Activated CD4-positive, alpha-beta T cell treated with anti-CD3 and anti-CD28 coated beads, Interleukin-2, amount 50 U/mL, for 24 hours (primary cell): ENCODE measurements at places on chromosomes 5 and 9.
A peak's percentile ranks its signal among the peaks of the same experiment; 100 is the strongest.

- no peak for DNase-seq
Observed at GRCh38 chr9:99762470-99762869, 59.2 kb upstream of the NR4A3 start.

- no peak for DNase-seq
Observed at GRCh38 chr9:133306242-133307204, 29.5 kb downstream of the SURF6 start.

- no peak for DNase-seq
Observed at GRCh38 chr9:97786341-97786740, 66.7 kb upstream of the FOXE1 start.

- no peak for DNase-seq
Observed at GRCh38 chr9:131545786-131546335, 538 bp downstream of the PRRT1B start.

DNA sequence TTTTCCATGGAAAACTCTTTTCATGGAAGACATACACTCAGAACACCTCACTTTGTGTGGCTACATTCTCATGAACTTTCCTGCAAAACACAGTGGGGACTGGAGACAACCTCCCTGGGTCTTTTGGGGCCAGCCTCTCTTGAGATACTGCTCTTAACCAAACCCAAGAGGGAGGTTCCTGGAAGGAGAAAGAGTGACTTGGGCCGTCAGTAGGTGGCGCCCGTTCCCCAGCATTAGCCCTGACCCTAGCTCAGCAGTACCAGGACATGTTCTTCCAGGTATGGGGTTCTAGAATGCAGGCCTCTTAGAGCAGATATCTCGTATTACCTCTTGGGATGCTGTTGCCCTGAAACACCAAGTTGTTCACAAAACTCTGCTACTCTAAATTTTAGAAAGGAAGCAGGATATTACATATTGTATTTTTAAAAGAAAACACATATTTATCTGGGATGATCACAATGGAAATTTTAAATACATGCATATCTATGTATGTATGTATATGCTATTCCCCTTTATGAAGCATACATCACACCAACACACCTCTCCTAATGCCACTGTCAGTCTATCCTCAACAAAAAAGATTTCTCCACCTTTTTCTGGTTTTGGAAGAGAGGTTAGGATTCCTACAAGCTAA is 15.8 kb upstream of the GLIS3 start:
- peak; percentile 59 for DNase-seq

DNA sequence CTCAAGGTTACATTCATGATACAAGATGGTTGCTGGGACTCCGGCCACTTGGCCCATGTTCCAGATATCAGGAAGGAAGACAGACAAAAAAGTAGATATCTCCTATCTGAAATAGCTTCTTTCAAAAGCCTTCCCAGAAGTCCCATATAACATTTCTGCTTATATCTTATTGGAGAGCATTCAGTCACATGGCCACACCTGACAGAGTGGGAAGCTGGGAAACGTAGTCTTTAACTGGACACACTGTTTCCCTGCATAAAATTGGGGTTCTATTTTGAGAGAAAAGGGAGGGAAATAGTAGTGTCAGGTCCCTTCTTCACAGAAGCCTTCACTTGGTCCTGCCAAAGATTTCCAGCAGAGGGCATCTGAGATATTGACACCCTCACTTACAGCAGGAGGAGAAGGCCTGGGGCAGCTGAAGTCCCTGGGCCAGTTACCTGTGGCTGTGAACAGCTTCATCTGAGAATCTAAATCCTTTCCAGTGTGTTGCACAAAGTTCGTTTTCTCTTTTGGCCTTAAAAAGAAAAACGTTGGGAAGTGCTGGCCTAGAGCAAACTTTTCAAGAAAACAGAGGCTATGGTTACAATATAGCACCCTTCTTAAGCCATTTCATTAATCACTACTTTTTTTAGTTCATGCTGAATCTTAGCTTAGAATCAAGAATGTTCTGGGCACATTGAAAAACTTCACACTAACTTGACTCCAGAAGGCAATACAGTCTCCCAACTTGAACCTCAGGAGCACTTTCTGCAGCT is 33.5 kb downstream of the SPEF2 start:
- DNase-seq = no peak

GRCh38 chr9:70110194-70111041 is 66.8 kb downstream of the MAMDC2 start:
- DNase-seq = no peak

GRCh38 chr5:172870715-172871461 is 36.8 kb downstream of the ERGIC1 start:
- no peak for DNase-seq

- DNase-seq = no peak
Observed at GRCh38 chr5:16609412-16609811, 7.4 kb downstream of the RETREG1 start.

DNA sequence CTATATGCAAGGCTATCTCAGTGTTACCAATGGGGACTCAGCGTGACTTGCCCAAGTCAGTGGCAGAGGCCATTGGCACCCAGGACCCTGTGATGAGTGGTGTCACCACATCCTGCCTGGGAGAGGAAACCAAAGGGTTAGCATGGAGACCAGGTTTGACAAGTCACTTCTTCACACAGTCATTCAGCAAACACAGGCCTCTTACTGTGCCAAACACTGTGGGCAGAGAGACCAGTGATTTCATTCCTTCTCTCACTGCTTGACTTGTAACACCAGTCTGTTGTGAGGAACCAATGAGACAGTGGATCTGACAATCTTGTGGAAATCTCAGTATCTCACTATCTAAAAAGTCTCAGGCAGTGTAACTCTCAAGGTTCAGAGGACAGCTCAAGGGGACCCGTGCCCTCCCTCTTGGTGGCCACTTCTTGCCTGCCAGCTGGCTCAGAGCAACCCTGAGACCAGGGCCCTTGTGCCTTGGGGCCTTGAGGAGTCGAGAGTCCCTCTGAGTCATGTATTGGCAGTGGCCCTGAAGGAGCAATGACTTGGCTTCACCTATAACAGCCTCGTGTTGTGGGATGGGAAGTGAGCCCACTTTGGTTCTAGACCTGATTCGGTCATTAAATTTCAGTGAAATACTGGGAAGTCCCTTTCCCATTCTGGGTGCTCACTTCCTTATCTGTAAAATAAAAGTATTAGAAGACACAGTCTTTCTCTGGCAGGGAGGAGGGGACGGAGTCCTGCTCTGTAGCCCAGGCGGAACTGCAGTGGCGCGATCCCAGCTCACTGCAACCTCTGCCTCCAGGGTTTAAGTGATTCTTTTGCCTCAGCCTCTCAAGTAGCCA is 1.6 kb downstream of the FABP6 start:
- no peak for DNase-seq

GRCh38 chr5:497090-497700 is 27.1 kb downstream of the SLC9A3 start:
- DNase-seq = no peak

- DNase-seq = no peak
Observed at GRCh38 chr9:137963525-137963924, 85.9 kb downstream of the CACNA1B start.

DNA sequence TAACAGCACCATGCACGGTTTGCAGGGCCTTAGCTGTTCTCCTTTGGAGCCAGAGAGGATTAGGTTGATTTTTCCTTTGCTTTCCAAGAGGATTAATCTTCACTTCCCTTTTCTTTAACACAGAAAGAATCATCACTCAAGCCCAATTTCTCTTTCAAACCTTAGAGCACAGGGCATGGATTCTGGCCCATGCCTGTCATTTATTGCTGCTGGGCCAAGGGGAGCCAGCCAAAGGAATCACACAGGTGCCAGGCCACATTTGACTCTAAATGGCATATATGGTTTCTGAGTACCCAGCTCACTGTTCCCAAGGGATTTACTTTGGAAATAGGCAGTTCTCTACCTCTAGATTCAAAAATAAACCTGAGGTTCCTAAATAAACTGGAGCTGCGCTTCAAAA is 58.3 kb downstream of the FBXL7 start:
- no peak for DNase-seq

- DNase-seq = no peak
Observed at GRCh38 chr9:127452691-127453090, 1.4 kb downstream of the LRSAM1 start.

- DNase-seq = no peak
Observed at GRCh38 chr9:116352958-116353357, 199.4 kb downstream of the PAPPA start.

GRCh38 chr5:167296661-167297060 is 994.8 kb upstream of the WWC1 start:
- DNase-seq = no peak

DNA sequence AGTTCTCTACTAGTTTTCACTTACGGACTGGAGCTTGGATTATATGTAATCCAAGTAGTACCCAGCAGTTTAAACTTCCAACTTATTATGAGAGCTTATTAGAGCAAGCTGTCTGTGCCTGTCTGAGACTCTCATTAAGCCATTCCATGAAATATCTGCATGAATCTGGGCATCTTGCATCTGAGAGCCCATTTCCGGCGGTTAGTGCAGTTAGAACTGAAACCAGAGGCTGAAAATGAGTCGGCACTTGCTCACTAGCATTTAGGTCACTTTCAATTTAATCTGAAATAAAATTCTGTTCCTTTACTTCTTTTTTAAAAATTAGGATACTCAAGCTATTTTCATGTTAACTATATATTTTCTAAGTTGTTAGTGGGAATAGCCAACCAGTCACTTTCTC is 102.2 kb downstream of the MEGF10 start:
- DNase-seq = no peak

- no peak for DNase-seq
Observed at GRCh38 chr5:44486591-44486990, 97.4 kb upstream of the FGF10 start.

DNA sequence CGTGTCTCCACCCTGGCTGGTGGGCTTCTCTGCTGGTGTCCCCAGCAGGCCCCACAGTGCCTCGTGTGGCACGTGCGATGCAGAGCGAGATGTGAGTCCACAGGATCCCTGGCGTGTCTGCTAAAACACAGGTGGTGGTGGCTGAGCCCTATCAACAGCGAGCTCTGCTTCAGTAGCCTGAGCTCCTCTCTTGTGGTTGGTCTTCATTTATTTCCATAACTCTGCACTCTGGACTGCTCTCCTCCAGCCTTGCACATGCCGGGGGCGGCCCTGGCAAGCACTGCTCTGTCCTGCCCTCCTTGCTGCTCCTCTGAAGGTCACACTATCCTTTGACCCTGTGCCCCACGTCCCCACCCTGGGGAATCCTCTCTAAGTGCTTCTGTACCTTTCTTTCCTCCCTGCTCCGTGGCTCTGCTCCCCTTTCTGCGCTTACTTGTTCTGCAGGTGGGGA is 59.2 kb downstream of the NSUN2 start:
- DNase-seq = no peak

GRCh38 chr5:14809369-14810155 is 62.0 kb downstream of the ANKH start:
- peak; percentile 33 for DNase-seq

GRCh38 chr9:14283276-14283675 is 30.7 kb downstream of the NFIB start:
- DNase-seq = no peak

DNA sequence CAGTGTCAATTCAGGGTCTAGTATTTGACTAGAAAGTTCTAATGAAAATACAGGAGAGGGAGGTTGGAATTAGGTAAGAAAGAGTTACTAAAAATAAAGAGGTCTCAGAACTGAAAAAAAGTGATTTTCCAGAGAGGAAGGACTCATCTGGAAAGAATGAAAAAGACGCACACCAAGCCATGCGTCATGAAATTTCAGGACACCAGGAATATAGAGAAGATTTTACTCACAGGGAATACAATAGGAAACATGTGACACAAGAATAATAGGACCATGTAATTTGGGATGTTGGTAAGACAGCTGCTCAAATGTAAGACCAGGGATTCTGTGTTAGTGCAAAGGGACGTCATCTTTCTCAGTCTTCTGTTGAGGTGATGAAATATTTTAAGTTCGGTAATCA is 224.7 kb downstream of the GDNF start:
- DNase-seq = no peak

DNA sequence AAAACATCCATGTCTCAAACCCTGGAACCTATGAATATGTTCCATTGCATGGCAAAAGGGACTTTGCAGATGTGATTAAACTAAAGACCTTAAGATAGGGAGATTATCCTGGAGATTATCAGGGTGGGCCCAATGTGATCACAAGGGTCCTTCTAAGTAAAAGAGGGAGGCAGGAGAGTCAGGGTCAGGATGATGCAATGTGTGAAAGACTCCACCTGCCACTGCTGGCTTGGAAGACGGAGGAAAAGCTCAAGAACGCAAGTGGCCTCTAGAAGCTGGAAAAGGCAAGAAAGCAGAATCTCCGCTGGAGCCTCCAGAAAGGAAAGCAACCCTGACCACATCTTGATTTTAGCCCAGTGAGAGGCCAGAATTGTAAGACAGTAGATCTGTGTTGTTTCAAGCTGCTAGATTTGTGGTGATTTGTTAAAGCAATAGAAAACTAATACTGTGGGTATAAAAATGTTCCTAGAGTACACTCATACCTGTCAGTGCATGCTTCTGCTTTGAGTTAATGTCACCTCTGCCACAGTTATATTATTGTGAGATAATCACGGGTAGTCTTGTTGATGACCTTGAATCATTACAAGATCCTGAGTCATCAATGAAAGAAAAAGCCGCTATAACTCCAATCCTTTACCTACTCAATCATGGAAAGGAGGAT is 93.5 kb upstream of the TNPO1 start:
- no peak for DNase-seq

DNA sequence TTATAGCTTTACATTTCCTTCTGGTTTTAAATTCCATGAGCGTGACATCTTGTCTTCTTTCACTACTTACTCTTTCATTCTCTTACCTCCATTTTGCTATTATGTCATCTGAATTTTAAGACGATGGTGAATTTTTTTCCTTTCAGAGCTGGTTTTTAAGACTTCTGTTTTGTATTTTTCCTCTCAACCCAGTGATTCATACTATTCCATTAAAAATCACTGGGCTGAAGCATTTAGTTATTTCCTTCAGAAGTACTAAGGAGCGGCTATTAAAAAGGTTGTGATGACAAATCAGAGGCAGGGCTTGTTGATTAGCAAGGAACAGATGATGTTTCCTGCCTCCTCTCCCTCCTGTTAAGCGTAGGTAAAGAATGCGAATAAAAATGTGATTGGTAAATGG is 16.5 kb downstream of the AGXT2 start:
- no peak for DNase-seq

- no peak for DNase-seq
Observed at GRCh38 chr5:154815025-154815424, 35.4 kb downstream of the FAXDC2 start.

- DNase-seq = no peak
Observed at GRCh38 chr9:34986540-34987047, 3.0 kb upstream of the DNAJB5 start.

- peak; percentile 49 for DNase-seq
Observed at GRCh38 chr5:180831139-180832093, 28.8 kb upstream of the MGAT1 start.

DNA sequence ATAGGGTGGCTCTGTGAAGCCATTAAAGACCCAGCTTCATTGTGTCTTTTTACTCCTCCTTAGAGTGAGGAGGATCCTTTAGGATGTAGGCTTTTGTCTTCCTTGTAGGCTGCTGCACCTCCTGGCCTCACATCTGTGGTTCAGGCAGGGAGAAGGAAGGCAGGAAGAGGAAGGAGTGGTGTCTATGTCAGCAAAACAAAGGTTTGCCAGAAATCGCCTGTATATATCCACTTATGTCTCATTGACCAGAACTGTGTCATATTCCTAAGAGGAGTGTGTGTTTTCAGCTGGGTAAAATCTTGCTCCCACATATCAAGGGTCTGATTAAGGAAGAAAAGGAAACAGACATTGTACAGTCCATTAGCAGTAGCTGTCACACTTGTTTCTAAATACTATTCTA is 213.8 kb downstream of the ARHGAP26 start:
- DNase-seq = no peak

GRCh38 chr5:132771503-132771998 is 5.5 kb downstream of the SEPTIN8 start:
- no peak for DNase-seq
